ELR (cell line): ENCODE measurements at places on chromosomes 1 and 21.

GRCh38 chr1:30695439-30695841 lies 27.9 kb downstream of the MATN1 start:
- no peak for DNase-seq

- no peak for DNase-seq
Measured at GRCh38 chr1:62280960-62281465, 38.2 kb downstream of the KANK4 start.

DNA sequence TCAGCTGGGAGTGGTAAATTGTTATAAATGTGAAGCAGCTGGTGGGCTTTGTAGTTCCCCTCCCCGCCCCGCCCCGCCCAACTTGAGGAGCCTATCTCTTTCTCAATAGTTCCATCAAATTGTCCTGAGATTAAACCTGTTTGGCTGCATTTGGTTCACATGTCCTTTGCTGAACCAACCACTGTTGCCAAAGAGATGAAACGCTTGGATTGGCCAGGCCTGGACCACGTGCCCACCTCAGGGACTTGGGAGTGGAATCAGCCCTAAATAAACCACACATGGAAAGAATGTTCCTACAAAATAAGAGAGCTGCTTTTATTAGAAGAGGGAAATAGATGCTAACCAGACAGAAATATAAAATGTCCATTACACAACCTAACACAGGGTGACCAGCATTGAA lies 424.9 kb upstream of the KAZN start:
- no peak for DNase-seq

DNA sequence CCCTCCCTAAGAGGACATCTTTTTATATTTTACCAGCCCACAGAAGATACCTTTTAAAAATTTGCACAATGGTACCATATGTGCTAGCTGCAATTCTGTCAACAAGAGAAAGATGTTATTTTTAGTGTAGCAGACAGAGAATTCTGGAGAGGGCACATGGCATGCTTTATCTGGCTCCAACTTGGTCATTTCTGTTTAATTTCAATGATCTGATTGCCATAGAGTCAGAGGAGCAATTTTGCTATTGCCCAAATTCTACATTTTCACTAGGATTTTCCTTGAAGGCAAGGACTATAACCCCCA lies 17.3 kb downstream of the DISC1 start:
- no peak for DNase-seq

GRCh38 chr1:45815667-45816458 lies 12.5 kb downstream of the MAST2 start:
- peak; percentile 82 for DNase-seq

DNA sequence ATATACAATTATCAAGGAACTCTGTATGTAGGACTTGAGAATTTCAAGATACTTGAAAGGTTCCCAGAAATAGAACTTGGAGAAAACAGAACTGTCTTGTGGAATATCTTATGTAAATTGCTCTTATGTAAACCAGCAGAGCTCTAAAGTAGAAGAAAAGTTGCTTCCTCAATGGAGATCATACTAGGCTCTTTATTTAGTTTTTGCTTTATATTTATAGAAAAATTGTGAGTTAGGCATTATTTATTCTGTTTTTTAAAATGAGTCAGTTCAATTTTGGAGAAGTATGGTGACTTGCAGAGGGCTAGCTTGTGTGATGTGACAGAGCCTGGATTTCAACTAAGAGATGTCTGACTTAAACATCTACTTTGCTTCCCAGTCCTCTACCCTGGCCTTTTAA lies 40.4 kb downstream of the ATP6V1G3 start:
- DNase-seq, result no peak

- DNase-seq, result peak; percentile 96
Measured at GRCh38 chr1:59730759-59731478, 83.8 kb upstream of the HOOK1 start.

DNA sequence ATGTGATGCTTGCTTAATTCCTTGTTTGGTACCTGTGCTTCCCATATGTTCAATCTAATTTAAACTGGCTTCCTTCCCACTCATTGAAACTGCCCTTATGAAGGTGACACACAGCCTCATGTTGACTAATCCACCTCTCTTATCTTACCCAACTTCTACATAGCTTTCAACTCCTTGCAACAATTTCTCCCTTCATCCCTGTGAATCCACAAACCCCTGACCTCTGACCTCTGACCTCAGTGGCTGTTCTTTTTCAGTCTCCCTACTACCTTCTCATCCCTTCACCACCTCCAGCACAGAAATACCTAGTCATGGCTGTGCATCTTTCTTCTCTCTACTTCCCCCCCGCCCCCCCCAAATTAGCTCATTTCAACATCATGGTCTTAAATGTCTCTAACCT lies 144.5 kb downstream of the TTLL7 start:
- DNase-seq, result no peak

DNA sequence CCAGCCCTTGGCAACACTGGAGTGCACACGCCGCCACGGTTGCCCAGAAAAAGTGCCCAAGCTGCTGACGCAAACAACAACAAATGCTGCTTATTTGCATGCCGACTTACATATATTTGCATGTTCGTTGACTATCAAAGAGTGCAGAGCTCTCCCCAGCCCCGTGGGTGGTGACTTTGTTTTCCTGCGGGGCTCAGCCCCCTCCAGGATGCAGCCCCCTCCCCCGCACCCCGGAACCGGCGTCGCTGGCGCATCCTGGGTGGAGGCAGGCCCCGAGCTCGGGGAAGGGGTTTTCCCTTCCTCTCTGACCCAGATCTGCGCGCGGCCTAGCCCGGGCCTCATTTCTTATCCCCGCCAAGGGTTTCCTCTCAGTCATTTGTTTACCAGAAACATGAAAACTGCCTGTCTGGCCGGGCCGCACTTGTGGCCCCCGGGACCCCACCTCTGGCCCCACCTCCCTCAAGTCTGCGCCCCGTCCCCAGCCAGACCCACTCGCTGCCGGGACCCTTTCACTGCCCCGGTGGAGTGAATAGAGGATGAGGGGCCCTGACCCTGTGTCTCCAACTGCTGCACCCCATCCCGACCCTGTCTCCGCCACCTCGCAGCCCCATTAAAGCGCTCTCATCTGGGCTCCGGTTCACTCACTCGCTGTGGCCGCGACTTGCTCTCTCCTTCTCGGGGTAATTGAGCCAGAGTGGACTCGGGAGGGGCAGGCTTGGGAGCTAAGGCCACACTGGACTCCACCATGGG lies 5.5 kb downstream of the TNFRSF25 start:
- no peak for DNase-seq

- peak; percentile 24 for DNase-seq
Measured at GRCh38 chr1:199279067-199279466, 640.2 kb downstream of the PTPRC start.

DNA sequence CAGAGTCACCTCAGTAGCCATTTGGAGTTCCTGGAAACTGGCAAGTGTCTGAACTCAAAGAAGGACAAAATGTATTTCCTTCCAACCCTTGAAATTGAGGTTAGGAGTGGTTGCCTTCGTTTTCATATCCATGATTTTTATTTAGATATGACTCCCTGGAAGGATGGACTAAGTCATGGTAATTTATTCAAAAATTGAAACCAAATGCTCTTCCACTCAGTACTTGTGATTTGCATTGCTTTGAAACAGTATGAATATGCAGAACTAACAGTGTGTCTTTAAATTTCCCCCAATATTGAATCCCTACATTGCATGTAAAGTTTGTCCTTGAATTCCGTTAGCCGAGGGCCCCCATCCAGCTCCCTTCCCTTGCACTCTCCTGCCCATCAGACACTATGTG lies 112.1 kb upstream of the DNAH14 start:
- no peak for DNase-seq

DNA sequence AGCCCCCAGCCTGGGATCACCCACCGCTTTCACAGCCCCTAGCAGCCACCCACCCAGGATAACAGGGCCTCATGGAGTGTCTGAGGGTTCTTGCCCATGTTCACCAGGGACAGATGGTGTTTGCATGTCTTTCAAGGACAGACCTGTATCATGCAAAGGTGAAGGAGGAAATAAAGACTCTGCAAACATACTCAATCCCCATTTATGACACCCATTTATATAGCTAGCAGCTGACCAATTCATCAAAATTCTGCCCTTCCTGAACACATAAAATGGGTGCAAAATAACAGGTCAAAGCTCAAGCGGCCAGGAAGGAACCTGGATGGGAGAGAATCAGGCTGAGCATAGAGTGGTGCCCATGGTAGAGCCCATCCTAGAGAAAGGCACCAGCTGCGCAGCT lies 32.8 kb upstream of the LYPD8 start:
- no peak for DNase-seq

GRCh38 chr21:45170987-45171386 lies 96.6 kb downstream of the ADARB1 start:
- no peak for DNase-seq

DNA sequence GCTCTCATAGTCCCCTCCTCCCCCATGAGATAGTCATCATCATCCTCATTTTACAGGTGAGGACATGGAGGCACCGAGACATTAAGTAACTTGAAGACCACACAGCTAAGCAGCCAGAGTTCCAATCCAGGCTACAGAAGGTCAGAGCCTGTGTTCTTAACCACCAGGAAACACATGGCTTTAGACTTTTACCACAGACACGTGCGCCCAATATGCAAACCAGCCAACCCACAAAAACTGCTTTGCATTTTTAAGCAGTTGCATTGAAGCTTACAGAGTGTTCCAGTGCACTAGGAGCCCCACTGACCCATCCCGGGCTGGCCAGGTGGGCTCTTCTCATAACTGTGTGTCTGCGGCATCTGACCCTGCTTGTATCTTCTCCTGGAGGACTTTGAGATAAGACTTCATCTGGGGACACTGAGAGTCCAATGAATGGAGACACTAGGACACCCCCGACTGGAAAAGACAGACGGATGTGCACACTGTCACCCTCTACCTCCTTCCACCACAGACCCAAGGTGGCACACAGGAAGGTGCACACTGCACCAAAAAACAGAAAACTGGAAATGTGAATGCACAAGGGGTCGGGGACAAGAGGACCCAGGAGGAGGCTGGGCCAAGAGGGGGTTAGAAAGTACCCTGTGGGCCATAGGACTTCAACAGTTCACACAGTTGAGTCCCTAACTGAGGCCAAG lies 56.4 kb downstream of the ETS2 start:
- DNase-seq, result no peak

DNA sequence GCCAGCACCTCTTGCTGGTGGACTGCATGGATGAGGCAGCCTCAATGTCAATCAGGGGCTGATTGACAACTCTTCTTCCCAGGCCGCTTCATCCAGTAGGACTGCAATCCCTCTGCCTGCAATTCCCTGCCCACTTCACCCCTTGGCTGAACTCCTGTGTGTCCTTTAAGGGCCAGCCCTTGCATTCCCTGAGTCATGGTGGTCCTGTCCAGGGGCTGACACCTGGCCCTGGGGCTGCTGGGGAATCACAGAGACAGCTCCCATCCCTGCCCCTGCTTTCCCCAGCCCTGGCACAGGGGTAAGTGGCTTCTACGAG lies 4.6 kb upstream of the EPS8L3 start:
- DNase-seq, result no peak

DNA sequence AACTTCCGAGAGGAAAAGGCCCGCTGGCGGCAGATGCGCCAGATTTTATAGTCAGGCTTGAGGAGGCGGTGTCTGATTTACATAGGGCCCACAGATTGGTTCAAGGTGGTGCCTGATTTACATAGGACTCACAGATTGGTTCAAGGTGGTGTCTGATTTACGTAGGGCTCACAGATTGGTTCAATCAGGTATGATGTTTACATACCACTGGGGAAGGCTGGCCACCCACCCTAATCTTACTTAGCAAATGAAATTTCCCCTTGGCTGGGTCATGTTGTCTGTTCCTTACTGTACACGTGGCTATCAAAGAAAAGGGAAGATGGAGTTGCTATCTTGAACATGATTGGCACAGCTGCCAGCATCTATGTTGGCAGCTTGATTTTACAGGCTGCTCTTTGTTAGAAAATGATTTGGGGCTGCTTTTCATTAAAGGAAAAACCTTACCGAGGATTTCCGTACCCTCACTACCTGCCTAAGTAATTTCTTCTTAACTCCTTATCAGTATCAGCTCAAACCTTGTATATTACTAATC lies 96.3 kb downstream of the SETD4 start:
- DNase-seq, result peak; percentile 15

DNA sequence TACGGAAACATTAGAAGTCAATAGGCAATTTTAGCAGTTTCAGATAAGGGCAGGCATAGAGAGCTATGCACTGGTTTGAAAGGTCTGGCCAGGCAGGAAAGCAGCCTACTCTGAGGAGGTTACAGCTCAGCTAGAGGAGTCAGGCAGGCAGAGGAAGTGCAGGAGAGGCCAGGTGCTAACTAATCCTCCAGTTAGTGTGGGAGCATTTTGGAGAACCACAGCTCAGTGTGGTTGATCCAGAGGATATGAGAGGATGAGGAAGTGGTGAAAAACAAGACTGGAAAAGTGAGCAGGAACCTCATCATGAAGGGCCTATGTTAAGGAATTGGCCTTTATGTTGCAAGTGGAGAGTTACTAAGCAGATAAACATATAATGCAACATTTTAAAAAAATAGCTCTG lies 282.4 kb upstream of the SGIP1 start:
- peak; percentile 34 for DNase-seq

DNA sequence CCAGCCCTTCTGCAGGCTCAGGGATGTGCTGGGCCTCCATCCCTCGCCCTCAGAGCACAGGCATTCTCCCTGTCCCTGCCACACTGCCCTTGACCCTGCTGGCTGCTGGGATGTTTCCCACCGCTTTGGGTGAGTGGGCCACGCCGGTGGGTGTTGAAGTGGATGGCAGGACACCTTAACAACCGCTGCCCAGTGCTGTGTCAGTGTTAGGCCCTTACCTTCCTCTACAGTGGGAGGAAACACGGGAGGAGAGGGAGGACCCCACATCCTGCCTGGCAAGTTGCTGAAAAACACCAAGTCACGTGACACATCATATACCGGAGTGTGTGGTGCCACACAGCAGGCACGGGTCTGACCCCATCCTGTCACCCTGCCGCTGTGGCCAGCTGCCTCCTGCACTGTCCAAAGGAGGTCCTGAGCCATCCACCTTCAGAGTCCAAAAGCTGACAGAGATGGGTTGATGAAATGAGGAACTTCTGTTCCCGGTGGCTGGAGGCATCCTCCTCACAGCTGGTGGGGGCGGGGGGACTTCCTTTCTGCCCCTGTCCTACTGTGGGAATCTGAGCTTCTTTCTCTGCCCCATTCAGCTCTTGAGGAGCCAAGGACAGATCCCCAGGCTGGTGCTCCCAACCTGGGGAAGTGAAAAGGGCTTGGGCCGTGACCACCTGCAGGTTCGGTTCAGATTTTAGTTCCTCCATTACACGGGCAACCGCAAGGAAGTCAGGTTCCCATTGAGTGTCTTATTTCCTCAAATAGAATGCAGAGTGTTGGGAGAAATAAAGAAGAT lies 3.2 kb upstream of the THEMIS2 start:
- DNase-seq, result no peak

GRCh38 chr1:108742253-108742652 lies 4.2 kb upstream of the STXBP3 start:
- DNase-seq, result no peak

- no peak for DNase-seq
Measured at GRCh38 chr1:68197461-68197860, 34.9 kb downstream of the WLS start.
